ENCODE measurements at places on chromosomes 16 and 17.
A peak's percentile ranks its signal among the peaks of the same experiment; 100 is the strongest.

- DNase-seq: no peak
Observed at GRCh38 chr16:15754821-15755534, 101.8 kb downstream of the MYH11 start.

- DNase-seq: no peak
Observed at GRCh38 chr17:68033636-68034451, 1.7 kb upstream of the KPNA2 start.

DNA sequence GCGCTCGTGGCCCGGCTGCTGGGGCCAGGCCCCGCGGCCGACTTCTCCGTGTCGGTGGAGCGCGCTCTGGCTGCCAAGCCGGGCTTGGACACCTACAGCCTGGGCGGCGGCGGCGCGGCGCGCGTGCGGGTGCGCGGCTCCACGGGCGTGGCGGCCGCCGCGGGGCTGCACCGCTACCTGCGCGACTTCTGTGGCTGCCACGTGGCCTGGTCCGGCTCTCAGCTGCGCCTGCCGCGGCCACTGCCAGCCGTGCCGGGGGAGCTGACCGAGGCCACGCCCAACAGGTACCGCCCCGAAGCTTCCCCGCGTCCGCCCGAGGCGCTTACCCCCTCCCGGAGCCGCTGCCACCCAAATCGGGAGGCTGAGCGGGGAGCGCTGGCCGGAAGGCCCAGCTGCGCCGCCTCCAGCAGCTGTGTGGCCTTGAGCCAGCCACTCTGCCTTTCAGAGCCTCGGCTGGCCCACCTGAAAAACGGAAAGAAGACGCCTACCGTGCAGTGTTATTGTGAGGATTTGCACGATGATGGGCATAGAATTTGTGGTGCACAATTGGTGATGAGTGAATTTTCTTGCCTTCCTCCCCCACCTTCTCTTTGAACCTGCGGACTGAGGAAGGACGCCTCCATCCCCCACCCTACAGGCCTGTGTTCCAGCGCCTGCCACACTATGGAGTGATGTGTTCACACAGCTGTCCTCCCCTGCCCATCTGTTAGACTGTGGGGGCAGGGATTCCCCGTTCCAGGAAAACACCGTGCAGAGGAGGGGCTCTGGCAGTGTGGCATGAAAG, 523 bp downstream of the NAGLU start:
- peak; percentile 48 for DNase-seq

- DNase-seq: peak; percentile 56
Observed at GRCh38 chr17:44865231-44865660, 17.6 kb downstream of the HIGD1B start.

DNA sequence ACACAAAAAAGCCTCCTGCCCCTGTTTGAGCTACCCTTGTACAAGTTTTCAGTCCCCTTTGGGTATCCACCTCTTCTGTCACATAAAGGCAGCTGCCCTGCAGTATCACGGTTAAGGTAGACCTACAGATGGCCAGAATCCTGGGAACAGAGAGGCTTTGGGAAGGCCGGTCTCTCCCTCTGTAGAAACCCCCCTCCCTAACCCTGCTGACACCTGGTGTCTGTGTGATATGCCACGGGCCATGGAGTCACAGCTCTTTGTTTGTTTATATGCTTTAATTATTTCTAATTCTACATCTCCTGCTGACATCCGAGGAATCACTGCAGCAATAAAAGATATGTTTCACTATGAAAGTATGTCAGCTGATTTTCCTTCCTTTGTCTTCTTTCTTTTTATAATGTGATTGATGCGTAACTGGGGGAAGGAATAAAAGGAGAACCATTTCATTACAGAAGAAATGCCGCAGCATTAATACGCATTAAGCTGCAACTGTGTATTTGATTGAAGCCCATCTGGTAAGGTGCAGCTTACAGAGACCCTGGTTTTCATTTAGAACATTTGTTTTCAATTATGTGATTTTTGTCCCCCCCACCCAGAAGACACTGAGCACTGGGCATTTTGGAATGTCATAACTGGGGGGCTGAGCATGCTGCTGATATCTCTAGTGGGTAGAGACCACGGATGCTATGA, 142.1 kb downstream of the SLC39A11 start:
- DNase-seq: no peak

DNA sequence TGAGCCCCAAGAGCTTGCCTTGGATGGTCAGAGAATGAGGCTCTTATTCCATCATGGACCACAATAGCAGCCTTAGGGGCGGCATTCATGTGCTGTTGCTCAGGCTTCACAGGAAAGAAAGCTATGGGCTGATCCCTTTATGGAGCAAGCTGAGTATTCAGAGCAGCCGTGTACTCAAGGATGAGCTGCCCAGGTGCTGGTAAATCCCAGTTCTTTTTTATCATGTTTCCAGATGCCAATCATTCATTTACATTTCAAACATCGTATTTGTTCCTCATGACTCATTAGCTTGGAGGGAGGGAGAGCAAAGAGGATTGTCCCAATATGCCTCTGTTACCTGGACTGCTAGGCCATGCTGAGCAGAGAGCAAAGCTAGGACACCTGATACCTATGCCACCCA, 475.7 kb downstream of the SHISA9 start:
- DNase-seq: no peak

GRCh38 chr17:61323909-61324868, 75.5 kb upstream of the TBX2 start:
- DNase-seq: no peak

- no peak for DNase-seq
Observed at GRCh38 chr16:66484453-66485213, 57.5 kb downstream of the BEAN1 start.

DNA sequence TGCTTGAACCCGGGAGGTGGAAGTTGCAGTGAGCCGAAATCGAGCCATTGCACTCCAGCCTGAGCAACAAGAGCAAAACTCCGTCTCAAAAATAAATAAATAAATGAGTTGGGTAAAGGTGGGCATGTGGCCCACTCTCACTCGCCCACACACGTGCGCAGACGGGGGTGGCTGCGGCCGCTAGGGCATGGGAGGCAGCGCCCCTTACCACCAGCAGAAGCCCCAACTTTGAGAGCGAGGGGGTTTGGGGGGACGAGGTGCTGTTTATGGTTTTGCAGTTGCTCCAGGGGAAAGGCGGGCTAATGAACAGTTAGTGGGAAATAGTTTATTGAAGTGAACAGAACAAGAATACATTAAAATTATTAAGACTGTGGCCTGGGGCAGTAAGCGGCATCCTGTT, 14.9 kb upstream of the RBFOX3 start:
- DNase-seq: no peak

DNA sequence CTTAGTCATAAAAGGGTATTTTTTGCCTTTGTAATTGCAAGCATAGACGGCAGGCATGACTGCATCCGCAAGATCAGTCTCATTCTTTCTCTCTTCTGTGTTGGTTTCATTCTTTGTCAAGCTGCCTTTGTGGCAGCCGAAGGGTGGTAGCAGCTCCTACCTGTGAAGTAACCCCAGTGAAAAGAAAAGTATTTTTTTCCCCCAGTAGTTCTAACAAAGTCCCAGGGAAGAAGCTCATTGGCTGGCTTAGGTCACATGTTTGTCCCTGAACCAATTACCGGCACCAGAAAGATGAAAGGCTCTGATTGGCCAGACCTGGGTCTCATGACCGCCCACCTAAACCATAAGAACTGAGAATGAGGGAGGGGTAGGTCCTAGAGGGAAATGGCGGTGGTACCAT, 110.7 kb downstream of the RAP1GAP2 start:
- DNase-seq: no peak

DNA sequence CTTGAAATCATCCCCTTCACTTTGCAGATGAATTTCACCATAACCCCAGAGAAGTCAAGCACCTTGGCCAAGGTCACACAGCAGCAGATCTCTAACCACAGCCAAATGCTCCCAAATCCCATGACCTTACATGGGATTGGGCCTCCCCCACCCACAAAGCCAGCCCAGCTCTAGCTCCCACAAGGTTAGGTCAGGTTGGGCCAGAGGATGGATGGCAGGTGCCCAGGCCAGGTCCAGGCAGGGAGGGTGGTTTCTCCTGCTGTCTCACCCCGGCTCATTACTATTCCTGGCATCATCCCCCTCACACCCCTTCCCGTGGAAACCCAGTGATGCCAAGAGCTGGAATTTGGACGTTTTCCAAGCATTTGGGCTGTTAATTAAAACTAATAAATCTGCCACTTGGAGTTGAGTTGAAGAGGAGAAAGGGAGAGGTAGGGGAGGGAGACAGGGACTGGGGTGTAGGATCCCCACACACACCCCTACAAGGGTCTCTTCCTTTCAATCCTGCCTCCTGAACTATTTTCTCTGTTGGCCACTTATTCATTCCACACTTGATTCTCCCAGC, 181.6 kb downstream of the TMEM132E start:
- no peak for DNase-seq

DNA sequence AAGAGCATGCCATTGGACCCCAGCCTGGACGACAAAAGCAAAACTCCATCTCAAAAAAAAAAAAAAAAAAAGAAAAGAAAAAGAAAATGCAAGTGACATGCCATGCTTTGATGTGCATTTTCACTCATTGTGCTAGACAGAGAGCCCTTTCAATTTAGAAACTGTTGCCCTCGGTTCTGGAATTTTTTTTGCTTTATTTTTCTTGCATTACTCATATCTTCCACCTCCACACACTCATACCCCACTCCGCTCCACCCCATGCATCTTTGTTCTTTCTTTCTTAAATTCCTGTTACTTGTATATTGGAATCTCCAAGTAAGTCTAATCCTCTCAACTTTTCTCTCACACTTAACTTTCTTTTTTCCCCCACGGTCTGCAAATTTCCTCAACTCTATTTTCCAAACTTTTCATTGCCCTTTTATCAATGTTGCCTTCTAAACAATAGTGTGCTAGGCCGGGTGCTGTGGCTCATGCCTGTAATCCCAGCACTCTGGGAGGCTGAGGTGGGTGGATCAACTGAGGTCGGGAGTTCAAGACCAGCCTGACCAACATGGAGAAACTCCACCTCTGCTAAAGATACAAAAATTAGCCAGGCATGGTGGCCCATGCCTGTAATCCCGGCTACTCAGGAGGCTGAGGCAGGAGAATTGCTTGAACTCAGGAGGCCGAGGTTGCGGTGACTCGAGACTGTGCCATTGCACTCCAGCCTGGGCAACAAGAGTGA, 16.8 kb upstream of the SUZ12 start:
- no peak for DNase-seq

GRCh38 chr17:17172001-17172939, 33.9 kb downstream of the PLD6 start:
- DNase-seq: no peak

GRCh38 chr17:39455919-39456318, 4.9 kb upstream of the MED1 start:
- DNase-seq: no peak

DNA sequence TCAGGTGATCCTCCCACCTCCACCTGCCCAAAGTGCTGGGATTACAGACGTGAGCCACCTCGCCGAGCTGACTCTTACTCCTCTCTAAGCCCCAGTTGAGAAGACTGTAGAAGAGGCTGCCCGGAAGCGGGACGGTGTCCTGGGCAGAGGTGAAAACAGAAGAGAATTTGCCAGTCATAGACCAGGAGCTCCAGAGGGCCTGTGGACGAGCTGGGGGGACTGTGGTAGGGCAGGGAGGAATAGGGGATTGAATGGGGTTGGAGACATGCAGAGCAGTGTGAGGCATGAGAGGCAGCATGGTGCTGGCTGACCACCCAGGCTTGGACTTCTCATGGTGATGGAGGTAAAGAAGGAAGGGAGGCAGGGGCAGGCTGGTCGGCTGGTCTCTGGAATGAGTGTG, 17.1 kb upstream of the PHB1 start:
- no peak for DNase-seq

DNA sequence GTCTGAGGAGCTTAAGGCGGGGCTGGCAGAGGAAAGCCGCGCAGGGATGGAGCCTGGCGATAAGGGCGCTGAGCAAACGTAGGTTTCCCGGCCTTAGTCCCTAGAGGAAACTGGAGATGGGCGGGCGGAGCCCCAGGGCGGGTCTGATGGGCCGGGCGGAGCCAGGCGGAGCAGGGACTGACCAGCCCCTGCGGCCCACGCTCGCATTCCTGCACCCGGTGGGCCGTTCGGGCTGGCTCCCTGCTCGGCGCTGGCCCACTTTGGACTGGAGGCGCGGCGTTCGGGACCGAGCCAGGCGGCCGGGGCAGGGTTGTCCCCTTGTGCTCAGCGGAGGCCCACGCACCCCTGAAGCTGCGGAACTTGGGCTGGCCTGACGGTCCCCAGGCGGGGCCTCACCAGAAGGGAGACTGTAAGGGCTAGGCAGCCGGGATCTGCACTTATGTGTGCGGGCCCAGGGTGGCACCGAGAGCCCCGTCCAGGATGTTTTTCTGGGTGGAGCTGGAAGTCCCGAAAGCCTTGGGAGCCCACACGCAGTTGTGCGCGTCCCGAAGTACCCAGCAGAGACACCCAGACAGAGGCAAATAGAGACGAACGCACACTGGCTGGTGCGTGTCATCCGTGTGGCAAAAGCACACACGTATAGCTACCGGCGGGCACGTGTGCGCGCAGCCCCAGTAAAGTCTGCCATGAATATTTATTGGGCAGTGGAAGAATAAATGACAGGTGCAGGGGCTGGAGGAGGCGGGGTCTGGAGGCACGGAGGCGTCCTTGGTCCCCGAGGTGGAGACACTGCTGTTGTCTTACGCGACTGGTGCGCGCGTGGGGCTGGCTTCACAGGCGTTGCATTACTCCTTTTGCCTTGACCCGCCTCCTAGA, 1.4 kb downstream of the PYDC1 start:
- DNase-seq: no peak

GRCh38 chr17:19016297-19016696, 11.7 kb upstream of the FAM83G start:
- DNase-seq: no peak

DNA sequence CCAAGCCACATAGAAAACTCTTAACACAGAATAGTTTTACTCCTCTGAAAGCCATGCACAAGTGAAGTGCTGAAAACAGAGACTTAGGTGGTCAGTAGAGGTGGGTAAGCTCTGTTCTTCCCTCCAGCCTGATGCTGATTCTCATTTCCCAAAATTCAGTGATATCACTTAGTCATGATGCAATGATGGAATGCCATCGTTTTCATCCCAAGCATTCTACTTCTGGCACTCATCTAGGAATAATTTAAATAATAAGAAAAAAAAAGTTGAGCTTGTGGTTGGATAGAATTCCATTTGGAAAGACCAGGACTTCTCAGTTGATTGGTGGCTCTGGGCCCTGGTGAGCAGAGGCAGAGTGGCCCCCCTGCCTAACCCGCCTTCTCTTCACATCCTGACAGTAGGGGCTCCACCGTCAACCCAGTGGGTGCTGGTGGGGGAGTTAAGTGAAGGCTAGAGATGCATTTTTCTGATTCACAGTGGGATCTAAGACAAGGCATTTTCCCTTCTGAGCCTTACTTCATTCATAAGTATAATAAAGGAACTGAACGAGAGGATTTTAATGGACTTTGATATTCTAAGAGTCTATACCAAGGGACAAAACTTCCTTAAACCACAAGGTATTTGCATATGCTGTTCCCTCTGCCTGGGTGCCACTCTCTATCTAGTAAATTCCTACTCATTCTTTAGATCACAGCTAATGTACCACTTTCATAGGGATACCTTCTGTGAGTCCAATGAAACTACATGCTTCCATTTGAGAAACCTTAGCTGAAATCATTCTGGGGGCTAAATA, 310.3 kb upstream of the DYNLRB2 start:
- no peak for DNase-seq
